ENCODE measurements at places on chromosomes 5 and 9.

DNA sequence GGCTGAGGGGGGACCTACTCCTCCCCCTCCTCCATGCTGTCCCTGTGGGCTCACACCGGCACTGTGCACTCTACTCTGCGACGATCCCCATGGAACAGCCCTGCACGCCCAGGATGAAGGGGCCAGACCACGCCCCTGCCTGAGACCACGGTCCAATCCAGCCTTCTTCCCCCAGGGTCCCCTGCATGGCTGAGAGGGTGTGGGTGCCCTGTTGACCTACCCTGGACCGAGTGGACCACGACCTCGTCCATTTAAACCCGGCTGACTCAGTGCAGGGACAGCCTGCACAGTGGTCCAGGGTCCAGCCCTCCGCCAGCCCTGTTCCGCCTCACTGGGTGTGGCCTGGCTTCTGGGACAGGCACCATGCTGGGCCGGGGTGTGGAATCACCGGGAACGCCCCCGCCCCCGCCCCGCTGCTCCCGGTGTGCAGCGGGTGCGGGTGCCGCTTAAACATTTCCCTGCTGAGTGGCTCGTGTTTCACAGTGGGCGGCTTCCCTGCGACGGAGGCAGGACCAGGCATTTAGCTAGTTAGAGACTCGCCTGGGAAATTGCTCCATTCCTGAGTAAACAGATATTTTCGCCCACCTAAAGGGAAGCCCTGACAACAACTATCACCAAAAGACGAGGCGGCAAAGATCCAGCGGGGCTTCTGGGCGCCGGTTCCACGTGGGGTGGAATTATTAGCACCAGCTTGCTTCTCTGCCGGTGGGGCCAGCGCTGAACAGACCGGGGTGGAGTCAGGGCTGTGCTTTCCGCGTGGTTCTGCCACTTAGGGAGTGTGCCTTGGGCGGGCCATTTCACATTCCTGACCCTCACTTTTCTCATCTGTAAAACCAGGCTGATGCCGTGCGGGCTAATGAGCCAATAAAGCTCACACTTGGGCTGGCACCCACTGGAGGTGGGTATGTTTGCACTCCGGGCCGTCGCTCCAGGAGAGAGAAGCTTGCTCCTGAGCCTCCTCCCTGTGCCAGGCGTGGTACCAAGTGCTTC, 22.6 kb downstream of the DBH start:
- DNase-seq, result peak; percentile 14

- no peak for DNase-seq
Measured at GRCh38 chr5:26486631-26487030, 551.8 kb downstream of the CDH9 start.

DNA sequence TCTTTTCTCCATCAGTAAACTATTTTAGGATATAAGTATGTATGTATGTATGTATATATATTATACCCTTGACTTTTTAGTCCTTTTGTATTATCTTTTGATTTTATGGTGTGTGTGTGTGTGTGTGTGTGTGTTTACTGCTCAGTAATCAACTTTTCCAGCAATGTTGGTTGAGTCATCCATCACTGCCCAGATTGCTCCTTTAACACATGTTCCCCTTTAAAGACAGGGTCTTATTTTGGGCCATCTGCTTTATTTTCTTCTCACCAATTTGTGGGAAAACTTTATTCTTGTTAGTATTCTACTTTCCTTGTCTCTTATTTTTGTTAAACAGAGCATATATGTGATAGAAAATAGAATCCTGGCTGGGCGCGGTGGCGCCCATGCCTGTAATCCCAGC, 28.1 kb downstream of the ANKRD33B start:
- DNase-seq, result no peak

DNA sequence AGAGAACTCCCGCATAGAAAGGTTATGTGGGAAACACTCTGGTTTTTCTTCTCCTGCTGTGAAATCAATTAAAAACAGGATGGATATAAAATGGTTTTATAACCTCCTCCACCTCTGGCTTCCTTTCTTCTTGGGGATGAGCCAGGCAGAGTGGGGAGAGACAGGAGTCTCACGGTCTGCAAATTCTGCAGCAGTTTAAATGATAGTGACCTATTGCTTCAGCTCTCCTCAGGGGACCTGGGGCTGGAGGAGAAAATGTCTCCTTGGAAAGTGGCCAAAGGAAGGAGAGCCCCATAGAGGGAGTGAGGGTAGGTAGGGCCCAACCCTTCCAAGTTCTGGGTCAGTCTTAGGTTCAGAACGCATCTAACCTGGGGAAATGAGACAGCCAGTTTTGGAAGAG, 118.8 kb downstream of the MTX3 start:
- DNase-seq, result no peak

GRCh38 chr5:166262395-166262794, 2029.0 kb upstream of the WWC1 start:
- DNase-seq, result no peak

DNA sequence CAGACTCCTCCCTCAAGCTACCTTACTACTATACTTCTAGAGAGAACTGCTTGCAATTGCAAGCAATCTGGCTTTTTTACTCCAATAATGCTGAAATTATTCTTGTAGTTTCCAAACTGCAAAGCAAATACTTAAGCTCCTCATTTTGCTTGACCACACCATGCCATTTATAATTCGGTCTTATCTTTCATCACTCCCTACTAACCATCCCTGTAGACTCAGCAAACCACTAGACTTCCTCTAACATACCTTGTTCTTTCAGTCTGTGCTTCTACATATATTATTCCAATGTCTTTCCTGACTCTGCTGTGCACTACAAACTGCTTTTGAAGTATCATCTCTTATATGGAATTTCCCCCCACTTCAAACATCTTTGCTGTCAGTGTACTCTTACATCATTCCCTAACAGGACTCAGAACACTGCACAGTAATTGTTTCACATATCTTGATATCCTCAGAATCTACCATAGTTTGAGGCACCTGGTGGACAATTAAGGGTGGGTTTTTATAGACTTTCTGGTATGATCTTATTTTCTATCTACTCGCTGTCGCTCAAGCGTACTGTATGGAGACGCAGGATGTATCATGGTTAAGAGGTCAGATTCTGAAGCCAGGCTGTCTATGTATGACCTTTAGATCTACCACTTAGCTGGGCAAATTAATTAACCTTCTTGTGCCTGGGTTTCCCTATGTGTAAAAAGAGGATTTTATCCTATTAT, 2.8 kb downstream of the IL6ST start:
- DNase-seq, result no peak

- DNase-seq, result no peak
Measured at GRCh38 chr5:62681117-62681850, 102.7 kb downstream of the LRRC70 start.

DNA sequence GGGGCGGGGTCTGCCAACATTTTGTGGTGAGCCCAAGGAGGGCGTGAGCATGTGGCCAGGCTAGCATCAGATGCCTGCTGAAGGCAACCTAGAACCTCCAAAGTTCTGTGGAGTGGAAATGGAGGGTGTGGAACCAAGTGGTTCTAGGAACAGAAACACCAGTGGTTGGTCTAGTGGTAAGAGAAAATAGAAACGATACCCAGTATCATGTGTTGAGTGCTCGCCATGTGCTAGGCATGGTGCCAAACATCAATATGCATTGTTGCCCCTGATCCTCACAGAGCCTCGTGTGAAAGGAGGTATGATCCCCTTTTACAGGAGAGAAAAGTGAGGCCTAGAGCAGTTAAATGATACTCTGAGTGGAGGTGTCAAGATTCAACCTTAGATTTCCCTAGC, 31.5 kb upstream of the MVB12B start:
- no peak for DNase-seq

- no peak for DNase-seq
Measured at GRCh38 chr9:78860801-78861475, 564.0 kb downstream of the PSAT1 start.

DNA sequence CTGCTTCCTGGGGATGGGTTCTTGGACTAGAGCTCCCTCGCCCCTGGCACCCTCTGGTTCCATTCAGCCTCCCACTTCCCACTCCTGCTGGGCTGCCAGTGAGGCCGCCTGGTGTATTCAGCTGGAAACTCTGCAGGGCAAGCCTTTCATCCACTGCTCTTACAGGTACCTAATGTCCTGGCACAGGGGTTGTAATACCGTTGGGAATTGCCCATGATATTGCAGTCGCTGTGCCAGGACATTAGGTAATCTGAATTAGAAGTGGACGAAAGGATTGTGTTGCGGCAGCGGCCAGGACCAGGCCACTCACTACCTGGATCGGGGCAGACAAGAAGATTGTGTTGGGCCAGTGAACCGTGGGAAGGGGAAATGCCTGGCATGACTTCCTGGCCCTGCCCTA, 13.1 kb downstream of the TMOD1 start:
- DNase-seq, result no peak

GRCh38 chr5:61137835-61138234, 24.4 kb downstream of the SMIM15 start:
- DNase-seq, result no peak

GRCh38 chr9:127021664-127022363, 100.6 kb downstream of the ANGPTL2 start:
- no peak for DNase-seq

- peak; percentile 2 for DNase-seq
Measured at GRCh38 chr9:7879551-7880245, 80.1 kb upstream of the DMAC1 start.

- DNase-seq, result no peak
Measured at GRCh38 chr9:136133191-136133958, 14.7 kb upstream of the TMEM250 start.

GRCh38 chr5:60677850-60678664, 21.9 kb downstream of the DEPDC1B start:
- DNase-seq, result no peak

DNA sequence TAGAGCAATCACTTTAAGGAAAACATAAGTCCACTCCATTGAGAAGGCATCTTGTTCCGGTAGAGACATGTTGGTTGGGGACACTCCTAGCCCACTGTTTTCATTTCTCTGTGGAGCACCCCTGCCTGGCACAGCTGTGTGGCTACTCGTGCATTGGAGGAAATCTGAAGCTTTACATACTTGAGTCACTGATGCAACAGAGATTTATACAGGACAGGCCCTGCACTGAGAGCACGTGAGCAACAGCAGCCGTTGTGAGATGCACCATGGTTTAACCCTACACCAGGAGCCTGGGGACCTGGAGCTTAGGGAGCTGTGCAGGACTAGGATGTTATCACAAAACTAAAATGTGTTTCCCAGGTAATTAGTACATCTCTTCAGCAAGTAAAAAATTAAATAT, 230.7 kb upstream of the IRX1 start:
- DNase-seq, result no peak

GRCh38 chr5:160968480-160968879, 116.5 kb upstream of the ATP10B start:
- DNase-seq, result no peak

DNA sequence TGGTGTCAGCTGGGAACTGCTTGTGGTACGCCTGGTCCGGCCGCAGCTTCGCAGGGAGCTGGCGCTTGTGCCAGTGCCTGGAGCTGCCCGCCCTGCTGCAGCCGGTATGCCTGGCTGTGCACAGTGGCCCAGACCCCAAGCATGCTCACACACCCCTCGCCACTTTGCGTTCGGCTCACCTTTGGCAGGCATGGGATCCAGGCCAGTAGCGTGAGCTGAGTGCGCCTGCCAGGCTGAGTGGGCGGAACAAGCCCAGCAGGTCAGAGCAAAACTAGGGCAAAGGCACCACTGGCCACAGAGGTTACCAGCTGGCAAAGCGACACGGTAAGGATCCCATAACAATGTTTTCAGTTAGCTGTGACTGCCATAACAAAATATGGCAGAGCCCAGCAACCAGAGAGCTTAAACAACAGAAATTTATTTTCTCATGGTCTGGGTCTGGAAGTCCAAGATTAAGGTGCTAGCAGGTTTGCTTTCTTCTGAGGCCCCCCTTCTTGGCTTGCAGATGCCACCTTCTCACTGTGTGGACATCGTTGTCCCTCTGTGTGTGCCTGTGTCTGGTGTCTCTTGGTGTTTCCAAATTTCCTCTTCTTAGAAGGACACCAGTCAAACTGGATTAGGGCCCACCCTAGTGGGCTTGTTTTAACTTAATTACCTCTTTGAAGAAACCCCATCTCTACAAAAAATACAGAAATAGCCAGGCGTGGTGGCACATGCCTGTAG, 61.6 kb downstream of the PSAT1 start:
- no peak for DNase-seq

GRCh38 chr9:97501177-97501971, at the start of gene TMOD1:
TMOD1 (plus strand) TSS chr9:97501666; CDS start chr9:97524189, 22,523 bp downstream.
- peak; percentile 15 for DNase-seq

DNA sequence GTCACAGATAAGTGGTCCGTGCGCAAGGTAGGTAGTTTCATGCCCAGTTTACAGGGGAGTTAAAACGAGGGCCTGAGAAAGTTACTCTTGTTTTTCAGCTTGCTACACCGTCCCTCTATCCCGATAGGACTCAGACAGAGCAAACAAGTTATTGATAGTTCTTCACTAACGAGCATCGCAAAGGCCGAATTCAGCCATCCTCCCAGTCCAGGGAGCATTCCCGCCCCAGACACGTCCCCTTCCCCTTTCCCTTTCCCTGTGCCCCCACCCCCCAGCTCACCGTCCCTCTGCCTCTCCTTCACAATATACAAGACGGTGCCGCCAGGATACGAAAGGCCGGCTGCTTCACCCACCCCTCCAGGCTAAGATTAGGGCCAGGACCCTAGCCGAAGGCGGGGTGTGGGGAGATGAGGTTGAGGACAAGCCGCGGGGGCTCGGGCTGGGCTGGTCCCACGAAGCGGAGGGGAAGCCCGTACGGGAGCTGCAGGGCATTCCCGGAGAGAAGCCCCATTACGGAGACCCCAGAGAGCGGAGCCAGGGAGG, 599 bp downstream of the KIAA1191 start:
- DNase-seq, result no peak

DNA sequence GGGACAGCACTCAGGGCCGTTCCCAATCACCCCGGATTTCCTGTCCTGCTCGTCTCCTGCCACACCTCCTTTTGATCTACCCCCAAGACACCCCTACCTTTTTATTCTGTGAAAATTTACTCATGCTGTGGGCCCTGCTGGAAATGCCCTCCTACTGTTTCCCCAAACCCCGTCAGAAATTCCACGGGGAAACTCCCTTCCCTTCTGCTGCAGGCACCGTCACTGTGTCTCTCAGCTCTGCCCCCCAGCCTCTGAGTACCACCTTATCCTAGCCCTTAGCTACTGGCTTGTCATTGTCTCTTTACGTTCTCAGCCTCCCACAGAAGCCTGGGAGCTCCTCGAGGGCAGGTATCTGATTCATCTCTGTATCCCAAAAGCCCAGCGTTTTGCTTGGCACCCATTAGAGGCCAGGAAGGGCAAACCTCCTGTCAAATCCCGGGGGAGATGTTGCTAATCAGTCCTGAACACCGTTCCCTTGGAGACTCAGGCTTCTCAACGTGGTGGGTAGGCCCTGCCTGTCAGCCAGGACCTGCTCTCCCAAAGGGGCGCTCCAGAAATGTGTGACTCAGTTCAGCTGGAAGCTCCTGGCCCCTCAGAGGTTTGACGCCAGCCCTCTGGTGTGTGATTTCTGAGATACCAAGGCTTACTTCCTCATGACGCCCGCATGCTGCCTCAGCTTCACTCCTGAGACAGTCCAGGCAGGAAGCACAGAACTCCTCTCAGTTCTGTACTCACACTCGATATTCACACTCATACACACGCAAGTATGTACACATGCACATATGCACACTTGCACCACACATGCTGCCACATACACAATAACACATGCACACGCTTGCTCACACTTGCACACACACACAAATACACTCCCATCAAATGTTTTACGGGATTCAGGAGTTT, 50.7 kb upstream of the GRHPR start:
- no peak for DNase-seq

All from stimulated activated CD4-positive, alpha-beta T cell treated with anti-CD3 and anti-CD28 coated beads, Interleukin-2, amount 100 ng/mL, for 4 hours (primary cell).